HFFc6 (cell line): ENCODE measurements at places on chromosomes 12 and 14. TPM values are rescaled to one million over a fixed set of nuclear protein-coding genes. Genes with fewer than 3 reads are reported as not detected.

The TCL1B gene
- total RNA-seq, result not detected in 3 replicates

GRCh38 chr14:64119500-64119899 lies 174.7 kb downstream of the ESR2 start:
- no peak for DNase-seq

GRCh38 chr12:32893043-32893442 lies 3.5 kb downstream of the PKP2 start:
- DNase-seq, result no peak

GRCh38 chr12:64889434-64890216 lies 65.2 kb downstream of the TBC1D30 start:
- DNase-seq, result no peak

- DNase-seq, result no peak
Observed at GRCh38 chr12:45605624-45606023, 123.9 kb upstream of the ARID2 start.

DNA sequence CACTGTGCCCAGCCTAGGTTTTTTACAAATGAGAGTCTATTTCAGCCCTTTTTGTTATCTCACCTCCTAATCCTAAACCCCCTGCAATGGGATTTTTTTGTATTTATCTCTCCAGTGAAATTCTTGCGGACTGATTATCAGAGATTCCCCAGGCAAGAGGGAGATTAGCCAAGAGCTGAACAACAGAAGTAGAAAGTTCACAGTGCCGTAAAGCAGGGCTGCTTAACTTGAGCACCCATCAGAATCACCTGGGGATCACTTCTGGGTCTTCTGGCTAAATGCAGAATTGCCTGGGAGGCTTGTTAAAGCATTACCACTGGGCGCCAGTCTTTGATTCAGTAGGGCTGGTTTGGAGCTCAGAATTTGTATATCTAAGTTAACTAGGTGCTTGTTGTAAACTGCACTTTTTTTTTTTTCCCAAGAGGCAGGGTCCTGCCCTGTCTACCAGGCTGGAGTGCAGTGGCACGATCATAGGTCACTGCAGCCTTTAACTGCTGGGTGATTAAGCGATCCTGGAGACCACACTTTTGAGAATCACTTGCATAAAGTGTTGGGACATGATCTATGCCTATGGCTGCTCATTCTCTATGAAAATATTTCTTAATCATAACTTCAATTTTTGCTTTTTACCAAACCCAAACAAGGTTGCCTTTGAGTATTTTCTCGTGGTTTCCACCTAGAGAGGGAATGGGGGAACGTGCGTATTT lies 1.1 kb upstream of the DPPA3 start:
- DNase-seq, result no peak

- no peak for DNase-seq
Observed at GRCh38 chr12:1797011-1797901, 23.1 kb upstream of the LRTM2 start.

- DNase-seq, result peak; percentile 59
Observed at GRCh38 chr14:50501642-50502041, 30.7 kb downstream of the MAP4K5 start.

The DIO3 gene
- total RNA-seq, result not detected in 2 replicates

GRCh38 chr12:43289426-43289801 lies 262.6 kb downstream of the ADAMTS20 start:
- DNase-seq, result peak; percentile 12

- no peak for DNase-seq
Observed at GRCh38 chr14:104399432-104400155, 180.0 kb upstream of the C14orf180 start.

DNA sequence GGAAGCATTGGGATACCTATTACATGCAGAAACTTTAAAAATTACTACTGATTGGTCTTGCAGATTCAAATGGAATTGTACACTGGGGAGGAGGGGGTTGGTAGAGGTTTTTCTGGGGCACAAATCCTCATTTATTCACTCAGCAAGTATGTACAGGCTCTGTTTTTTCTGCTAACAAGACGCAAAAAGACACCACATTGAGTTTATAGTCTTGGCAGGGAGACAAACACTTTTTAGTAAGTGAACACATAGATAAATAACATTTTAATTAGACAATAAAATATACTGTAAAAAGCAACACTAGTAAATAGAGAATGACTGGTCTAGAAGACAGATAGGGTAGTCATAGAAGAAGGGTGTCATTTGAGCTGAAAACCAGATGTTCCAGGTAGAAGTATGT lies 23.8 kb downstream of the GLIPR1L2 start:
- no peak for DNase-seq

The SLC4A8 gene
- 11.7 to 15.5 TPM (median 11.8 TPM) in 3 replicates for total RNA-seq

- DNase-seq, result peak; percentile 78
Observed at GRCh38 chr14:71720978-71721624, 211.1 kb upstream of the RGS6 start.

GRCh38 chr14:88323086-88323522 lies at the start of gene KCNK10:
Gene KCNK10 (minus strand): TSS chr14:88323269. CDS start chr14:88322798, 471 bp downstream.
- no peak for DNase-seq

DNA sequence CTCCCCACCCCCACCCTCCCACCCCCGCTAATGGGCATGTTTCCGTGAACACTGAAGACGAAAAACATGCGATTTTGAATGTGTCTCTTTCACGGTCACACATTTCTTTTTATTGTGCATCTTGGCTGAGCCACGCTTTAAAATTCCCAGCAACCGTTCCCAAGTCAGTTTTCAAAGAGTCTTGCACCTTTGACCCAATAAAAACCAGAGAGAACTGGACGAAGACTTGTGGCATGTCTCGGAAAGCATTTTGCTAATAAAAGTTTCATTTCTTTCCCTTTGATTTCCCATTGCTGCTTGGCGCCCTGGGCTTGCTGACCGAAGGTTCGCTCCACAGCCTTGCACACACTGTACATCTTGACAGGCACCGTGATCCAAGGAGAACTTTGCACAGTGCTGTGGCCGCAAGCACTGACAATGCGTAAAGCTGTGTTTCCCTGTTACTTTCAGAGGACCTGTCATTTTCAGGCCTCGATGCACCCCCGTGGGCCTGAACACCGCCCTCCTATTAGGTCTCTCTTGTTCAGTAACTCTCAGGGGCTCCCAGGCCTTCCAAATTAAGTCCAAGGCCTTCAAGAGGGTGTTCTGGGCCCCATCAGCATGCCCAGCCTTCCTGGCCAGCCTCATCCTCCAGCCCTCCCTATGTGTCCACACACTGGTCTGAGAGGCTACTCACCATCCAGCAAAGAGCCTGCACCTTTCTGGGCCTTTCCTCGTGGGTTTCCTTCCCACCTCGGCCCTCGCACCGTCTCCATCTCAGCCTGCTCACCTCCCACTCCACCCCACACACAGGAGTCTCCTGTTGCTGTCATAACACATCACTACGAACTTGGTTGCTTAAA lies 63.4 kb upstream of the DIO3 start:
- DNase-seq, result no peak

- DNase-seq, result peak; percentile 43
Observed at GRCh38 chr12:19288603-19289244, 150.6 kb upstream of the AEBP2 start.
